Frontal cortex (tissue), 4 donors: ENCODE measurements at places on chromosomes 2 and 18. TPM values are rescaled to one million over a fixed set of nuclear protein-coding genes. Genes with fewer than 3 reads are reported as not detected.

ANO7 gene
- total RNA-seq: 0.41 TPM

OXER1 gene
- total RNA-seq: not detected

DNA sequence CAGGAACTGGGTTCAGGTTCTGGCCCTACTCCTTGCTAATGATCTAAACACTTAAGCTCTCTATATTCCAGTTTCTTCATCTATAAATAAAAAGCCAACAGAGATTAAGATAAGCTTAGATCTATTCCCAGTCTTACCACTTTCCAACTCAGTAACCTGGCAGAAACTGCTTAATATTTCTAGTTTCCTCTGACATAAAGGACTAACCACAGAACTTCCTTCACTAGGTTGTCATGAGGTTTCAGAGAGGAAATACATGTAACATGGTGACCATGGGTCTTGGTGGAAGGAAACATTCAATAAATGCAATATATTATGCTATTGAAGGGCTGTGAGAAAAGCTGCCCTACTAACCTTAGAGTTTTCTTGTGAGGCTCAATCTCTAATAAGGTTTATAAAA, 114.4 kb upstream of the PDE1A start:
- no peak for DNase-seq

GNLY gene
- total RNA-seq: not detected

GRCh38 chr2:179604598-179604997, 256.8 kb downstream of the ZNF385B start:
- DNase-seq: no peak

DNA sequence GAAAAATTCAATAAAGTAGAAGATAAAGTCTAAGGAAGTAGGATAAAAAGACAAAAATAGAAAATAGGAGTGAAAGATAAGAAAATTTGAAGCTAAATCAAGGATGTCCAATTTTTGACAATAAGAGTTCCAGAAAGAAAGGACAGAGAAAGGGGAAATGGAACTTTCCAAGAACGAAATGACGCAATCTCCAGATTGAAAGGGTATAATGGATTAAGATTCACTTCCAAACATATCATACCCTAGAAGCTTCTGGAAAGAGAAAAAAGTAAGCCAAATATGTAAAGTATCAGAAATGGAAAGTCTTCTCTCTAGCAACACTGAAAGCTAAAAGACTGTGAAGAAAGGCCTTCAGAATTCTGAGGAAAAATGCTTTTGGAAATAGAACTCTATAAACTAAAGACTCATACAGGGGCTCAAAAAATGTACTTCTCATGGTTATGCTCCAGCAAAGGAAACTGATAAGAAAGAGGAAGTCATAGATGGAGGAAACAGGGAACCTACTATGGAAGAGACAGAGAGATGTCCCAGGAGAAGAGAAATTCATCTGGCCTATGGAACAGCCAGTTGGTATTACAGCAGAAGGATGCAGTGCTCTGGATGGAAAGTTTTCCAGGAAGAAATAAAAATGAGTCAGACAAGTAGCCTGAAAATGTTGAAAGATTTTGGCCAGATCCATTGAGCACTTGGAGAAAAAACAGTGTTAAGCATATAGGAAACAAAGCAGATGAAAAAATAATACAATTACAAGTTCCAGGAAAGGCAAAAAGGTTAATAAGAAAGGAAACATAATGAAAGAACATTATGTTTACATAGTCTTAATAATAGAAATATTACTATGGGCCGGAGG, 20.1 kb downstream of the CASP8 start:
- no peak for DNase-seq

- DNase-seq: peak; percentile 37
Measured at GRCh38 chr18:10006311-10006893, 92.6 kb downstream of the VAPA start.

- no peak for DNase-seq
Measured at GRCh38 chr2:47089083-47089464, 66.0 kb downstream of the STPG4 start.

DNA sequence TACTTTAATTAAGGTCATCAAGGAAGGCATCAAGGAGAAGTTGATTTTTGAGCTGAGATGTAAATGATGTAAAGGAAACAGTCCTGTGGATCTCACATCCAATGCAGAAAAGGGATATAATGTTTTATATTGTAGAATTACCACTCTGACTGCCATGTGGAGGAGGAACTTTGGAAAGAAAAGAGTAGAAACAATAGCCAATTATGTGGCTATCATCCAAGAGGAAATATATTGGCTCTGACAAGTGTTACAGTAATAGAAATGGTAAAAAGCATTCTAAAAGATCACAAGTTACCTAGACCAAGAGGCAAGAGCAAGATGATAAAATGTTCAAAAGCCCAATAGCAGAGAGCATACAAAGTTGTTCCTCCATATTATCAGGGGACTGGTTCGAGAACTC, 26.8 kb downstream of the BARD1 start:
- no peak for DNase-seq

SERPINB8 gene
- 1.6 TPM for total RNA-seq

CFAP65 gene
- 0.82 TPM for total RNA-seq

- no peak for DNase-seq
Measured at GRCh38 chr18:49742316-49743116, 70.8 kb downstream of the ACAA2 start.

DNA sequence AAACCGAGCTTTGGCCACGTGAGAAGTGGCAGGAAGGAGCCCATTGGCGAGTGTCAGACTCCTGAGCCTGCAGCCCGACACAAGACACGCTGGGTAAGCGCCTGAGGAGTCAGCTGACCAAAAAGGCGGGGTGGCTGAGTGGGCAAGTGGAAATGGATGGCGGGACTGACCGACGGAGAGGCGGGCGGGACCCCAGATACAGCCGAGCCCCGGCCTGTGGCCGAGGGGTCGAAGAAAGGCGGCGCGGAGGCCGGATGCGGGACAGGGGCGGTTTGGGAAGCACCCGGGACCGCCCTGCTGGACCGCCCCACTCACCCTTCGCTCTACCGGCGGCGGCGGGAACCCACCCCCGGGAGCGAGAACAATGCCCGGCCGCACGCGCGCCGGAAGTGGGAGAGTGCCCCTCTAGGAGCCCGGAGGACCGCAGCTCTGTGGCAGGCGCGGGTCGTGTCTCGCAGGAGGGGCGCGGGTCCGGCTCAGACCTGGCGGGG, 22.8 kb downstream of the ZSCAN30 start:
- DNase-seq: peak; percentile 73

CHRND gene
- not detected for total RNA-seq

GALR1 gene
- under 0.01 TPM for total RNA-seq

TGFA gene
- 14.3 TPM for total RNA-seq

DNA sequence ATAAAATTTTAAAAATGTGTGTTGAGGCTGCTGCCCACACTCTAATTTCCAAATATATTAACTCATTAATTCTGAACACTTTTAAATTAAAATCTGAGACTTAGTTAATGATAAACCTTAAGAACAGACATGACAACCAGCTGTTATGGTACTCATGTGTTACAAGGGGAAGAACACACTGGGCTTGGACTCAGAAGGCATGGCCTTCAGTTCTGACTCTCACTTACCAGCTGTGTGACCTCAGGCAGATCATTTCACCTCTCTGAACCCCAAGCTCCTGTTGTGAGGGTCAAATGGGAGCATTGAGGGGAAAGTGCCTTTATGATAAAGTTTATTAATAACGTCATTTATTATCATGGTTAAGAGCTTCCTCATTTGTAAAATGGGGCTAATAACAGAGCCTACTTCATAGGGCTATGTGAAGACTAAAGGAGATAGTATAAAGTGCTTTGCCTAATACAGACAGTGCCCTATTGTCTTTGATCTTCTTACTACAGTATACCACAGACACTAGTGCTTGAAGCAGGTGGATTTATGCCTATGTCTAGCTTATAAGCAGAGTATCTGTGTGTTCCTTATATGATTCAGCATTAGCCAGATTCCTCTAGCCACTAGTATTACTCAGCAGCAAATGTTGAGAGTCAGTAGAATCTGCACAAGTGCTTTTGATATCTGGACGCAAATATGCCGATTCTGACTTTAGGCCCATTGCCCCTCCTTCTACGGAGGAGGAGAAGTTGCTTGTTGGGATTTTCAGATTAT, 99.6 kb downstream of the SGPP2 start:
- DNase-seq: no peak

- DNase-seq: no peak
Measured at GRCh38 chr2:136357007-136357380, 239.0 kb upstream of the CXCR4 start.

GRCh38 chr2:219461047-219461514, 26.4 kb downstream of the SPEG start:
- no peak for DNase-seq

DNA sequence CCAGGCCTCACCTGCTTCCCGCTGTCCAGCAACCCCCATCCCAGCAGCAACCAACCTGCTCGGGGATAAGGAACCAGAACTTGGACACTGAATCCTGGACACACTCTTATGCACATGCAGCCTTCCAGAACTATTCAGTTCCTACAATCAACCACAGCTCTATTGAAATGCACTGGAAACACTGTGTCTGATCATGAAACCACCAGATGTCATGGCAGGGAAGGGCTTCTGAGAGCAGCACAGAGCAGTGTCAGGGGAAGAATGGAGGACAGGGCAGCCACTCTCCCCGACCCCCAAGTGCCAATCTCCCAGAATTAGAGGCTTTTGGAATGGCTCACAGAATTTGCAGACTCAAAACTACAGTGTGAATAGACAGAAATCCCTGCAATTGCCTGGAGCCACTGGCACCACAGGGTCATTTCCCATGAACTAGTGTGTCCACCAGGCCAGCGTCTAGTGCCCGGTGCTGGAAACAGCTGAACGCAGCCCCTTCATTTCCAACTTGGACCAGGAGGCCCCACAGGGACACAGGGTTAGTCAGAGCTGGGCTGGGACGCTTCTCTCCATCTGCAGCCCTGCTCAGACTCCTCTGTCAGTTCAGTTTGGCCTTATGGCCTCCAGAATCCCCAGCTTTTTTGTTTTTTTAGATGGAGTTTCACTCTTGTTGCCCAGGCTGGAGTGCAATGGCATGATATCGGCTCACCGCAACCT, 25.5 kb downstream of the MRPL35 start:
- no peak for DNase-seq

GRCh38 chr2:233088972-233089345, 28.8 kb downstream of the INPP5D start:
- DNase-seq: no peak

- DNase-seq: no peak
Measured at GRCh38 chr2:240794178-240794721, 25.8 kb downstream of the KIF1A start.

DNA sequence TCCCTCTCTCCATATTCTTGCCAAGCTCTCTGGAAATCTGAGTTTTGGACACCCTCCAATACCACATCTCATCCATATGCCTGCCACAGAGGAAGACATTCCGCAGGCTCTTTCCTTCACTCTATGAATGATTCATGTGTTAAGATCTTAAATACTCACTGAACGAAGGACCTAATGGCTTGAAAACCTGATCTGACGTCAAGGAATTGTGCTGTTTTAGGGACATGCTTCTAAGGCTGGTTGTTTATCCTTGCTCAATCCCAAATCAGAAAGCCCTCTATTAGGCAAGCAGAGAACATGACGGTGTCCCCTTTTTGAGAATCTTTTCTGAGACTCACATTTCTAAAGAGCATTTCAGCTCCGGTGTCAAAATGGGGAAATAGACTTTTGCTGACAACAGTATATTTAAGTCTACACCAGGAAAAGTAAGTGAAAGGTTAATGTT, 83.7 kb upstream of the GALNT5 start:
- peak; percentile 28 for DNase-seq

- DNase-seq: no peak
Measured at GRCh38 chr2:43764086-43764705, 9.6 kb upstream of the DYNC2LI1 start.

DNA sequence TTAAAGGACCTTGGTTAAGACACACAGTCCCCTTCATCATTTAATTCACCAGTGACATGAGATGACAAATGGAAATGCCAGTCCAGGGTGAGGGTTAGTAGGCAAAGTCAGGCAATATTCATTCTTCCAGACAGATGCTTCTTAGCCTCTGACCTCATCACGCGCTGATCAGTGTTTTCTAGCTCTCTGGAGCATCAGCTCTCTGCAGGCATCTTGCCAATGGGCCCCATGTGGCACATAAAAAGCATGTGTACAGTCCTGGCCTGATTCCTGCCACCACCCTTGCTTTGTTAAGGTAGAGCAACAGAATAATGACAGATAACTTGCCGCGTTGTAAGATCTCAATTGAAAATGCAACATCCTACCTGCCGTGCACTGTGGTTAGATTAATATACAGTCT, 20.3 kb upstream of the NPAS2 start:
- no peak for DNase-seq

- DNase-seq: no peak
Measured at GRCh38 chr2:161088658-161089350, 71.4 kb upstream of the TANK start.

NOSTRIN gene
- 2.9 TPM for total RNA-seq

SERPINB3 gene
- not detected for total RNA-seq

- DNase-seq: no peak
Measured at GRCh38 chr18:42141439-42141838, 186.4 kb downstream of the PIK3C3 start.

SERPINB4 gene
- not detected for total RNA-seq

- no peak for DNase-seq
Measured at GRCh38 chr2:239274391-239275043, 126.3 kb downstream of the HDAC4 start.

SIX2 gene
- total RNA-seq: 0.41 TPM

IL36B gene
- total RNA-seq: not detected

DNA sequence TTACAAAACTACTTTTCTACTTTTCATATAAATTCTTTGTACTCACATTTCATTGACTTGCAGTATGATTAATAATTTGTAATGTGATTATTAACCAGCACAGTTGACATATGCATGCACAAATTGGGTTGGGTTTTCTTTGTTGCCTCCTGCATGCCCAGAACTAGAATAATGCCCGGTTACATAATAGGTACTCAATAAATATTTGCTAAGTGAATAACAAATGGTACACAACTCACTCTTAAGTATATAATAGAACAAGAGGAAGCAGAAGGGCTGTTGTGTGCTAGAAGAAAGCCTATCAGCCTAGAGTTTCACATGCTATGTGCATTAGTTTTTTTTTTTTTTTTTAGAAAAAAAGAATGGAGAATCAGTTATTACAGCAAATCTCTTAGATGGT, 9.3 kb downstream of the RDH14 start:
- no peak for DNase-seq

CACNB4 gene
- 42.4 TPM for total RNA-seq
